ENCODE measurements at places on chromosomes 11 and 22.

DNA sequence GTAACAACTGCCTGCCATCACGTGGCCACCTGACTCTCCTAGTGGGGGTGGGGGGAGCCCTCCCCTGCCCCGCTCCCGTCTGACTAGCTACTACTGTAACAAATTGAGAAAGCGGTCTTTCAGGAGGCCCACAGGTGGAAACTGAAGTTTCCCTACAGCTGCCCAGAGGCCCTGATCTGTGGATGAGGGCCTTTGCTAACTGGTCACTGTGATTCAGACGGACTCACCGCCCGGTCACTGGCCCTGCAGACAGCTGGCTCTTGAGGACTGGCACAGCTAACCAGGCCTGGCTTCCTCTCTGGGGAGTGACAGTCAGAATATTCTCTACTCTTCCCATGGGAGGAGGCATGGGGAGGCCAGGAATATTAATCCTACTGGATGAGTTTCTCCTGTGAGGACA, 116.8 kb downstream of the ARHGAP8 start:
- no peak for DNase-seq

GRCh38 chr11:102783720-102784119, 3.3 kb upstream of the MMP10 start:
- DNase-seq: peak; percentile 98

DNA sequence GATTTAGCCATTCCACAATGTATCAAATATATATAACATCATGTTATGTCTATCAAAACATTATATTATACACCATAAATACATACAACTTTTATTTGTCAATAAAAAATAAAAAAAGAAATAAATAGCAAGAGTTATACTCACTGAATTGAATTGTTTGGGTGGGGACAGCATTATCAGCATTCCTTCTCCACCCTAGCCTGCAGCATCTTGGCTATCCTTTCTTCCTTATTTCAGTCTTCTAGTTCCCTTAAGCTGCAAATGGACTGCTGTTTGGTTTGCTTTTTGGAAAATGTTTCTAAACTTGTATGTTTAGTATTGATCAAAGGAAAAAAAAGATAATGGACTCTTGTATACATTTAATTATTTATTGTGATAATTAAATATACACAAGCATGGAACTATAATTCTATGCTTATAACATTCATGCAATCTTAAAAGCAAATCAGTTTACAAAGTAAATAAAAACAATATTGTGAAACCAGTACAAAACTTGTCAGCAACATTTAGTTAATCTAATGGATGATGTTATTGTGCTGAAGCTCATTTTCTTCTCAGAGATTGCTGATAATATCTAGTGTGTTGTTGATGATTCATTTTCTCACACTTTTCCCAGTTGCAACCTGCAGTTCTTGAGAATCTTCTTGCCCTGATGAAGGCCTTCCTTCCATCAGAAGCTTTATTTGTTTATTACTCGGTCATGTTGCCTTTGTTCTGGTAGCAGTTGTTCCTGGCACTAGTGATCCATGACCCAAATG, 5.0 kb downstream of the ARHGAP42 start:
- no peak for DNase-seq

GRCh38 chr11:72243173-72244059, 560 bp downstream of the PHOX2A start:
- DNase-seq: no peak

DNA sequence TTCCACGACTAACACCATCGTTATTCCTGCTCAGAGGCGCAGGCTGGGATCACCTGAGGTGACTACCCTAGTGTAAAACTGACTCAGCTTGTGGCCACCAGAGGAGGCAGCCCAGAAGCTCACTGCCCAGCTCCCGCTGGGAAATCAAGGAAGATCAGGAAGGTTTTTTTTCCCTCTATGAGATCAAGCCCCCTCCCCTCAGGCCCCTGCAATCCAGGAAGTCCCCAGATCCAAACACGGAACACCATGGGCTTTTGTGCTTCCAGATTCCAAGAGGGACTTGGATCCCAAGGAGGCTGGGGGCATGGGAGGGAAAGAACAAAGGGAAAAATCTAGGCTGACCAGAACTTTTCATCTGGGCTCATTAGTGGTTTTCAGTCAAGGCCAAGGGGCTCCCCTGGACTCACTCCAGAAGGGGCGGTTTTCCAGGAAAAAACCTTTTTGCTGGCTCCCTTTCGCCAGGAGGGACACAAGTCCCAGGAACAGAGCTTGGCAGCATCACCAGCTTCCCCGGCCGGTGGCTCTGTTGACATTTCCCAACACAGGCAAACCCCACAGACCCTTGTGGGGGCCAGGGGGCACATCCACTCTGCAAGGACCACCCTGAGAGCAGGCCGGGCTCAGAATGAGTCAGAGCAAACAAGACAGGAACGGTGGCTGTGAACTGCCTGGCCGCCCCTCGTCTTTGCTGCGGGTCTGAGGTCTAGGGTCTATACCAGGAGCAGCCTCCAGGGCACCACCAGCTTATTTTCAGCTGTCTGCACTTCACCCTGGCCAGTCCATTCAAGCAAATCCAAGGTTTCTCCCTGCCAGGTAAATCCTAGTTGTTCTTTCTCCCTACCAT, 36.8 kb downstream of the MYH9 start:
- DNase-seq: no peak

- no peak for DNase-seq
Measured at GRCh38 chr11:35257281-35257680, 118.3 kb downstream of the CD44 start.

DNA sequence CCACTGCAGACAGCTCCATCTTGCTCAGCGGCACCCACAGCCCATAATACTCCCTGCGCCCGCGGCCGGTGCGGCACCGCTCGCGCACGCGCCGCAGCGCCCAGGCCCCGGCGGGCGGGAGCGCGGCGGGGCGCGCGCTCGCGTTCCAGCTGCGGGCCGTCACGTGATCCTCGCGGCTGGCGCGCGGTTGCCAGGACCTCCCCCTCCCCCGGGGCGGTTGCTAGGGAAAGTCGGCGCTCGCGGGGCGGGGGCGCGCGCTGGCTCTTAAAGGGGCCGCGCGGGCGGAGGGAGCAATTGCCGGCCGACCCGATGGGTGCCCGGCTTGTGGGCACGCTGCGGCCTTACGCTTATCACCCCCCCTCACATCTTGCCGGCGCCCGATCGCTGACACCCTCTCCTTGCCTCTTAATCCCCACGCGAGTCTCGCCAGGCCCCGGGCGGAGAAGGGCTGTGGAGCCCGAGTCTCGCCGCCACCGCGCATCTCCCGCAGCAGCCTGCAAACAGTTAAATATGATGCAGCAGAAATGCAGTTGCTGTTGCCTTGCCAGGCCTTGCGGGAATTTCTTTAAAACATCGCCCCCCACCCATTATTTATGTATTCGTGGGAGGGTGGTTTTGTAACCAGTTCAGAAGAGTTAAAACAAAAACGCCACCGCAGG, at the start of gene CBX6:
CBX6 (minus strand) TSS at position 45 of the 659 bp plus-strand sequence; CDS start at position 19, 26 bp downstream.
- peak; percentile 58 for DNase-seq

Measured in NCI-H2081 treated with DMSO at 0.1 percent for 48 hours (cell line).